Body of pancreas (tissue), 4 donors: ENCODE measurements at places on chromosomes 6 and 20. TPM values are rescaled to one million over a fixed set of nuclear protein-coding genes. Genes with fewer than 3 reads are reported as not detected.

DNA sequence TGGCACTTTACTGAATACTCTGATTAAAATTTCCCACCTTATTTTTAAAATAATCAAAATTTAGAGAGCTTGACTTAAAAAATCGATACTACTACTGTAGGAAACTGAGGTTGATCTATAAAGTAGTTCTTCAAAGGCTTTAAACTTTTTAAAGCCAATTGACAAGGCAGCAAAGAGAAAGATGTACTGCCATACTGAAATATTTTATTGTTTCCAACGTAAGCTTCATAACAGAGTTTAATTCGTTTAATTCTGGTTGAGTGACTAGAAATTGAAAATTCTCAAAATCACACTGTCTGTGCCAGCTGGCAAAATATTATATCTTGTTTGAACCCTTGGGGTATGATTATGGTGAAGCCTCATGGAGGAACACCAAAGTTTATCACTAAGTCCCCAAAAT lies 207.6 kb downstream of the UNC5CL start:
- DNase-seq = no peak

The DEF6 gene
- total RNA-seq = 10.2 TPM

GRCh38 chr6:2810092-2810671 lies 31.5 kb downstream of the SERPINB1 start:
- DNase-seq = peak; percentile 59

The CRNKL1 gene
- 12.5 TPM for total RNA-seq

DNA sequence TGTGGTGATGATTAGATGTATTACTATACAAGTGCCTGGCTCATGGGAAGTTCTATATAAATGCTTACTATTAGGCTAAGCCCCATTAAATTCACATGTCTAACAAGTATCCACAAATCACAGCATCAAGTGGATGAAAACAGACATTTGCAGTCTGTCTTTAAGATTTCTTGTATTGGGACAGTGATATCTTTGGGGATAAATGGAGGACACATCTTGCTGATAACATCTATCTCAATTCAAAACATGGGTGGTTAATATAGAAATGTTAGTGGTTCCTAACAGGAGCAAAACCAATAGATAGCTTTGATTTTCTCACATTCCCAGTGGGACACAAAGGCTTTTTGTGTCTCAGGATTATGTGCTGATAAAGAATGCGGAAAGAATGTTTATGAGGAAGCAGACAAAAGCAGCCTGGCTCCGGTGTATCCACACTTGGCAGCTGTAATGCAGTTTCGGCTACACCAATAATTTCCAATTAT lies 29.3 kb downstream of the PTPRK start:
- peak; percentile 66 for DNase-seq
